Stimulated activated naive CD8-positive, alpha-beta T cell treated with anti-CD3 and anti-CD28 coated beads, Interleukin-15, amount 100 ng/mL, for 72 hours (primary cell): ENCODE measurements at places on chromosomes 5 and 9.

DNA sequence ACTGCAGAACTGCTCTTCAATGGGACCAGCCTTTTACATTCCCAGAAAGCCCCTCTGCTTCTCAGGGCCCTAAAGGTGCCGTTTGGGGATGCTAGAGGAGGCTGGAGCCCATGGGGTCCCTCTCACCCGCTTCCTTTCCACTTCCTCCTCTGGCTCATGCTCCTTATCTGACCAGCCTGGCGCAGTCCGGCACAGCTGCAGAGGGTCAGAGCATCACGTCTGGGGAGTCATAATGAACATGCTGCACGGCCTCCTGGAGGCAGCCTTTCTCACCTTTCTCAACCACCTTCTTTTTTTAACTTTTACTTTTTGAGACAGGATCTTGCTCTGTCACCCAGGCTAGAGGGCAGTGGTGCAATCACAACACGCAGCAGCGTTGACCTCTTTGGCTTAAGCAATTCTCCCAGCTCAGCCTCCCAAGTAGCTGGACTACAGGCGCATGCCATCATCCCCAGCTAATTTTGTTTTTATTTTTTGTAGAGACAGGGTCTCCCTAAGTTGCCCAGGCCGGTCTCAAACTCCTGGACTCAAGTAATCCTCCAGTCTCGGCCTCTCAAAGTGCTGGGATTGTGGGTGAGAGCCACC, 15.1 kb upstream of the TCF7 start:
- no peak for DNase-seq

- no peak for DNase-seq
Measured at GRCh38 chr5:116718317-116718716, 143.7 kb upstream of the SEMA6A start.

DNA sequence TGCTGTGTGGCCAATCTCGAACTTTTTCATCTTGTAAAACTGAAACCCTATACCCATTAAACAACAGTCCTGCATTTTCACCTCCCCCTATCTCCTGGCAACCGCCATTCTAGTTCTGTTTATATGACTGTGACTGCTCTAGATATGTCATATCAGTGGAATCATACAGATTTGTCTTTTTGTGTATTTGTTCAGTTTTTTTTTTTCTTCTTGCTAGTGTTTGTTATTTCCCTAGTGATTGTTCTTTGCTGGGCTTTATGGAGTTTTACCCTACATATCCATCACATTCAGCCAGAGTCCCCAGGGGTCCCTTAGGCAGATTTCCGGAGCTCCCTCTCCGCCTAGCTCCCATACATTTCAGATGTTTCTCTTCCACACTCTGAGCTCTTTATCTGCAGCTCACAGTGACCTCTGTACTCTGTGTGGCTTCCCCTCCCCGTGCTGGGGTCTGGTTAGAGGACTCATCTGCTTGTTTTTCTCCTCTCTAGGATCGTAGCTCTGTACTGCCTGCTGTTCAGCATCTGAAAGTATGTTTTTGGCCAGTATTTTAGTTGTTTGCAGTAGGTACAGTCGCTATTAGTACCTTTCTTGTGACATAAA, 25.1 kb upstream of the CARTPT start:
- DNase-seq = no peak

DNA sequence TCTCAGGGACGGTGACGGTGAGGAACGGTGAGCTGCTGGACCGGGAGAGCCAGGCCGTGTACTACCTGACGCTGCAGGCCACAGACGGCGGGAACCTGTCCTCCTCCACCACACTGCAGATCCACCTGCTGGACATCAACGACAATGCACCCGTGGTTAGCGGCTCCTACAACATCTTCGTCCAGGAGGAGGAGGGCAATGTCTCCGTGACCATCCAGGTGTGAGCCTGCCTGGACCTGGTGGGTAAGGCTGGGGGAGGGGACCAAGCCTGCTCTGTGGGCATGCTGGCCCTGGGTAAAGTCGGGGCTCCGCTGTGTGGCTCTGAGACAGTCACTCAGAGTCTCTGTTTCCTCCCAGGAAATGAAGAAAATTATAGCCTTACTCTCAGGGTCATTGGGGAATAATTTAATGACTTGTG, 29.3 kb downstream of the CDHR2 start:
- peak; percentile 29 for DNase-seq

DNA sequence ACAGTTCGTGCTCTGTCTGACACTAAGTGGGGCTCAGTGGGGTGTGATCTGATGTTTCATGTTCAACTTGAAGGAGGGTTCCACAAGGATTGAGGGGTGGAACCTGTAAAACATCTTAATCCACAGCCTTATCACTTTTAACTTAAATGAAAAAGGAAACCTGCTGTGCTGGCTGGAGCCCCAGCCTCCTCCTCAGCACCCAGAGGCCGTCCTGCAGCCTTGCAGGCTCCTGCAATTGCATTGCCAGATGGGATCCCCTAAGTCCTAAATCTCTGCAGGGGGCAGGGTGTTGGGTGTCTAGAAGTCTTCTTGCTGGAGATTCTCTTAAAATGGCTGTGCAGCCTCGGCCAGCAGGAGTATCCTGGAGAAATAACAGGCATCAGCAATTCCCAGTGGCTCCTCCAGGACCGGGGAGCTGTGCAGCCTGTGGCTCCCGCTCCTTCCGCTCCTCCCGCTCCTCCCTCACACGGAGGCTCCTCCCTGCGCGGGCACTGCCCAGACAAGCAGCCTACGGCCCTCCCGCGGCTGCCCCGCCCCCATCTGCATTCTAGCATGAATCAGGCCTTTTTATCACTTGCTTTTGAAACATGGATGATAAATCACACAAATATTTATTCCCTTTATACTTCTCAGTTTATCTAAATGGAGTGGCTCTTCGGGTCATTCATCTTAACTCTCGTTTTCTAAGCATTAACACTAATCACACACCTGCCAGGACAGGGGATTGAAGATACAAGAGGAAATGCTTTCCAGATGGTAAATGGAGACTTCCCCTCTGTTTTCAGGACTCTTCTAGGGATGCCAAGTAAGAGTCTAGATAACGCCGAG, 131.0 kb downstream of the ADAMTS16 start:
- no peak for DNase-seq

DNA sequence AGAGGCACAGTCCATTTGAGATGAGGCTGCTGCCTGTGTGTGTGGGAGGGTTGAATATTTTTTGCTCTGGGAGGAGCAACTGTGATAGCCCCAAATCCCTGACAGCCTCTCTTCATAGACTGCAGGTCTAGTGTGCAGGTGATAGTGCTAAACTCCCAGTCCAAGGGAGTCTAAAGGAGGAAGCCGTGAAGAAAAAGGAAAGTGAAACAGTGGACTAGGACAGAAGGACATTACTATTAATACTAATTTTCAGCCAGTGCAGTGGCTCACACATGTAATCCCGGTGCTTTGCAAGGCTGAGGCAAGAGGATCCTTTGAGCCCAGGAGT, 295.0 kb downstream of the PDE4D start:
- DNase-seq = no peak

GRCh38 chr5:472076-472655, 29.2 kb downstream of the EXOC3 start:
- no peak for DNase-seq

- no peak for DNase-seq
Measured at GRCh38 chr5:137281201-137281600, 217.9 kb downstream of the SPOCK1 start.

DNA sequence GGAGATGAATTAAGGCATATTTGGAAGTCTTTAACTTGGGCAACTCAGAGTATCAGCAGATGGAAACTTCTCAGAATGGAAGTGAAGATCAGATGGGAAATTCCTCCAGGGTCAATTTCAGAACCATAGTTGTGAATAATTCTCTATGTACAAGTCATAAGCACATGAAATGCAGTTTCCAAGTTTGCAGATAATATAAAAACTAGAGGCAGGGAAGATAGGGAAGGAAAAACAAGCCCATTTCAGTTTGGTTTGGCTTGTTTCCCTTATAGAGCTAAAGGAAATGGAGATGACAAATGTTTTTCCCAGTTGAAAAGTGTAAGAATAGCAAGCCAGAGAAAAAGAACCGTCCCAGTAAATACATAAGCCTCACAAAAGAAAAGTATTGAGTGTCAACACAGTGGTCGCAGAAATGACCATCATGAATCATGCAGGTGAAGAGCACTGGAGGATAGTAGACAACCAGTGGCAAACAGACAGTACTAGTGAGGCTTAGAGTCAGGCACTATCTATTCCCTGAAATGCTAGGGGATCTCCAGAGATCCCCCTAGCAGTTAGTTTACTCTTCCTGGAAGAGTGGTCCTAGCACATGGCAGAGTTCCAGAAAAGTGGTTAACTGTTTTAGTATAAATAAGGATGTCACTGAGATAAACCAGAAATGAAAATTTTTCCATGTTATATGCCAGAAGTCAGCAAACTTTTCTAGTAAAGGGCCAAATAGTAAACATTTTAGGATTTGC, 245.9 kb downstream of the SAXO1 start:
- no peak for DNase-seq

GRCh38 chr9:130476151-130476730, 31.5 kb downstream of the ASS1 start:
- no peak for DNase-seq

- no peak for DNase-seq
Measured at GRCh38 chr5:138330813-138331448, 673 bp downstream of the CDC25C start.

DNA sequence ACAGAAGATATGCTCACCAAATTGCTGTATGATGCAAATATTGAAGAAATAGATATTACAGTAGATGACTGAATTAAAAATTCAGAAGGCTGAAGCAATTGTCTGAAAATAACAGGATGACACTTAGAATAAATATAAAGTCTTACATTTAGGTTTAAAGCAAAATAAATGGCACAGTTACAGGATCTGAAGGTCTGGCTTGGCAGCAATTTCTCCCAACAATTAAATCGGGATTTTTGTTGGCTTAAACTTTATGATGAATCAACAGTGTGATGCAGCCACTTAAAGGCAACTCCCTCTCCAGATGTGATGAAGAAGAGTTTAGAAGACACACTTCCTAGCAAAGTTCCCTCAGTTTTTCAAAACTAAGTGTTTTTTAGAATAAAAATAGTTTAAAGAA, 80.5 kb downstream of the NREP start:
- DNase-seq = no peak

- no peak for DNase-seq
Measured at GRCh38 chr5:164324239-164324638, 818.8 kb downstream of the MAT2B start.

DNA sequence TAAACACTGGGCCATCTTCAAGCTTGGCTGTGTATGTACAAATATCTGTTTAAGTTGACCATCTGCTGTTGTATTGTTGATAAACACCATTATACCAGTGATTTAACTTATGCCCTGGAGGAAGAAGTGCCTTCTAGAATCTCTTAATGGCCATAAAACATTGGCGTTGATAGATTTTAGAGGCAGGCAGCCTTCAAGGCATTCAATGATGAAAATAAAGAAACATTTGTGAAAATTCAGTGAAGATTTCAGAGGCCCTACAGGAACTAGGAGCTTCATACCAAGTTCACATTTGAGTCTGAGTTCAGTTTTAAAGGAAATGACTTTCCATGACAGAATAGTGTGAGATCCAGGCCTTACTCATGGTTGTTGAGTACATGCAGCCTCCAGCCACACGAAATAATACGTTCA, 52.2 kb downstream of the MAP1B start:
- no peak for DNase-seq

DNA sequence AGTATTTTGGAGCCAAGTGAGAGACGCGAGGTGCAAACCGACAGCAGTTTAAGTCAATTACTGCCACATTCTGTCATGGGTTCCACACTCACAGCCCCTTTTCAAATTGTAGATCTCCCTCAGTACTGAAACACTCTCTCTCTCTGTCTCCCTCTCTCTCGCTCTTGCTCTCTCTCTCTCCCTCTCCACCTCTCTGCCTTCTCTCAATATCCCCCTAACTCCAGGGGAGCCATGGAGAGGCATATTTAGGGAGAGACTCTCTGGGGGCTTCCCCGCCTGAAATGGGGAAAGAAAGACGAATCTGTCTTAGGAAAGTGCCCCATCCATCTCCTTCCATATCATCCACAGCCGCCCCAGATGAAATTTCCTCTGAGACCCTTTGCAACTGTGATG, 1.6 kb downstream of the BRINP1 start:
- no peak for DNase-seq

DNA sequence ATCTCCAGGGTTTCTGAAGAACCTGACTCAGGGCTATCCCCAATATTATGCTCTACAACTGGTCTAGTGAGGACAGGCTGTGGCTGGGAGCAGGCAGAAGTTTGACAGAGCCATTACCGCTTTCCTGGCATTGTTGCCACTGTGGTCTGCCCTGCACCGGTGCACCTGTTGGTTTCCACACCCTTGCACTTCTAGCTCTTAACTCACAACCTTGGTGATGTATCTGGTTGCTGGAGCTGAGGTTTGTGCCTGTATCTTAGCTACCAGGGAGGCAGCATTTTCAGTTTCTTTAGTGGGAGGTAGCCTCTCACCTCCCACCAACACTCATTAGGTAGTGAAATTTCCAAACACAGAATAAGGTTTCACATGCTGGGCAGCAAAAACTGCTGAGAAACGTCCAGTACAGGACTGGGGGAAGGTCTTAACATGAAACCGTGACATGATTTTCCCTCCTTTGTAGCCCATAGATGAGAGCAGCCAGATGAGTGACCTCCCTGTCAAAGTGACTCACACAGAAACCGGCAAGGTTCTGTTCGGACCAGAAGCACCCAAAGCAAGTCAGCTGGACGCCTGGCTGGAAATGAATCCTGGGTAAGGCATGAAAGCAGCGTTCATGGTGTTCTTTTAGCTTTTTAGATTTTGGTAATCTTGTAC, 57.7 kb downstream of the SMARCA2 start:
- no peak for DNase-seq

DNA sequence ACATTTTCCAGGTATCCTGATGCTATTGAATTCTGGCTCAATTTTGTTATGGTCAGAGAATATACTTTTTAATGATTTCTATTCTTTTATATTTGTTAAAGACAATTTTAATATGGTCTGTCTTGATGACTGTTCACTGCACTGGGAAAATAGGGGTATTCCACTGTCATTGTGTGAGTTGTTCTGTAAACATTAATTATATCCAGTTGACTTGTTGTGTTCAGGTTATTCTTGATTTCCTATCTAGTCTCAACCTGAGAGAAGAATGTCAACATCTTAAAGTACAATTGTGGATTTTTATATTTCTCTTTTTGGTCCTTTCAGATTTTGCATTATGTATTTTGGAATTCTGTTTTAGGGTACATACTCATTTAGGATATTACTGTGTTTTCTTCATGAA, 59.9 kb upstream of the EXOC3 start:
- DNase-seq = no peak

DNA sequence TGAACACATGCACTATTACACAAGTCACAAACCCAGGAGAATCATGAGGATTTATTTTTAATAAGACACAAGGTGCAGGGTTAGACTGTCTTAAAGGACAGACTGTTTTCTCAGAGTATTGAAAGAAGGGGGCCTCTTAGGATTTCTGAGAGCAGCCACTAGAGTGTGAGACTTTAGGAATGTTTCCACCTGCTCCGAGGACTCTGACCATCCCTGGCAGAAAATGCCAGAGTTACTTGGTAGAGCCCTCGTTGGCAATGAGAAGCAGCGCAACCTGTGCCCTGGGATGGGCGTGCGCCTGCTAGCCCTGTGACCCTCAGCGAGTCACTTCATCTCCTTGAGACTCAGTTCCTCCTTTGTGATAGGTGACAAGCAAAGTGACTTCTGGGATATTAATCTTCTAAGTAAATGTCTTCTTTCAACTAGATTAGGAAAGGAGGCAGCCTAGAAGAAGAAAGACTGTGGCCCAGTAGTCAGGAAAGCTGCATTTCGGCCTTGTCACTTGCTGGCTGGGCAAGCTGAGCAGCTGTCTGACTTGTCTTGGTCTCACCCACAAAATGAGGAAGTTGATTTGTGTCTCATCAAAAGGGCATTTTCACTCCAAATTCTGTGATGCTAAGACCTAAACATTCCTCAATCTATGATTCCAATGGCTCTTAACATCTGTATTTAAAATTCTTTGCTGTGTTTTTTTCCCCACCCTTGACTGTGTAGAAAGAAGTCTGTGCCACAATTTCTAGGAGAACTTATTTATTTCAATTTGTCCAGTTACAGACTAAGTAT, 60.5 kb downstream of the PTCD2 start:
- DNase-seq = no peak
